ENCODE measurements at places on chromosomes 2 and 18. TPM values are rescaled to one million over a fixed set of nuclear protein-coding genes. Genes with fewer than 3 reads are reported as not detected.

GRCh38 chr2:23745068-23745725 is 181.7 kb downstream of the ATAD2B start:
- DNase-seq = no peak

DNA sequence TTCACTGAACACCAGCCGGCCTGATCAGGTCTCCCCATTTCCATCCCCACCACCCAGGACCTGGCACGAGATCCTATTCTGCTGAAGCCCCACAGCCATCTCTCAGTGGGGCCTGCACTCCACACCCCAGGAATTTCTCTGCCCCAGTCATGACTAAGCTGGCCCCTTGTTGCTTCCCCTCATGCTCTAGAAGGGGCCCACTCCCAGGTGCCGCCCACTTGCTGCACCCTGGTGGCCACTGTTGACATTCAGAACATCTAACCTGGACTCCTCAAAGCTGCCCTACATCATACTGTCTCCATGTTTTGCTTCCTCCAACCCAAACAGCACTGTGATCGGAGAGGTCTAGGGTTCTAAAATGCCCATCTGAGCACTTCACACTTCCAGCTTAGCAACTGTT is 90.7 kb upstream of the KLHL29 start:
- no peak for DNase-seq

DNA sequence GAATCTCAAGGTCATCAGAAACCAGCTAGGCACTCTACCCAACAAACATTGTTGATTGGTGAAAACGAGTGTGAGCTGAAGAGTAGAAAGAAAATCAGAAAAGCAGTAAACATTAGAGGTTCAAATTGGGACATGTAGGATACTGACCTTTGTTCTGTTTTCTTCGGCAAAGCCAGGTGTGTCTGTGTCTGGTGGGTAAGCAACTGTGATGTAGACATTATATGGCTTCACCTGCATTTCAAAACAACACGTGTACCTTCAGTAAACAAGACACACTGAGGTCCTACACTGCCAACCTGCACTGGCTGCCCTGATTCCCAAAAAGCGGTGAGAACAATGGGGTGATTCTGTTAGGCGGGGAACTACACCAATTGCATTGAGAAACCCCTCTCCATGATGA is 22.7 kb downstream of the KDSR start:
- no peak for DNase-seq

DNA sequence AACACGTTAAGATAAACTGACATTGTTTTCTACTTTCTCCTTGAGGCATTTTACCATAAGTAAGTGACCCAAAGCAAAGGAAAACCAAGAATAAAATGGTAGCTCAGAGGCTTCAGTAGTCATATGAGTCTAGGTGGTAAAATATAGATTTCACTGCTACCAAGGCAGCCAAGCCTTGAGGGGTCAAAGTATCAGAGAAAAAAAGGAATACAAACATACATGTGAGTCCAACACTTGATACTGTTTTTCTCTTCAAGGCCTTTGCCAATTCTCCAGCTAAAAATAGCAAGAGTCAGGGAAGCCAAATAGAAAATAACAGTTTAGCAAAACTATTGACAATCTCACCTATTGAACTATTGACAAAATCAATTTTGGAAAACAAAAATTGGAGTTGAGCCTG is 925.9 kb downstream of the BCL11A start:
- DNase-seq = no peak

DNA sequence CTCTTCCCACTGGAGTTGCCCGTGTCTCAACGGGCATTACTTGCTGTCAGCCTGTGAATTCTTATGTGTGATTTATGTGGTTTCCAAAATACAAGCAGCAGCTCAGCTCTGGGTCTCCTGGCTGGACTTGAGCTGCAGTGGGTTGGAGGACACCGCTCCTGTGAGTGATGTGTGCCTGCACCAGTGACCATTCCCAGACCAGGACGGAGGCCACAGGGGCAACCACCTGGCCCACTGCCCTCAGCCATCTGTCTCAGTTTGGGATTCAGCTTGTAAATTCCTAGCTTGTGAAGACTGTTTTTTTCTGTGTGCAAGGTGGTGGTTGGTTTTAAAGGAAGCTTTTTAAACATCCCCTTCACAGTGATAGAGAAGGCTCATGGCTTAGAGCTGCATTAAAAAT is 261.0 kb downstream of the BCL2 start:
- DNase-seq = no peak

GRCh38 chr2:227890495-227891079 is 19.2 kb downstream of the DAW1 start:
- DNase-seq = peak; percentile 85

DNA sequence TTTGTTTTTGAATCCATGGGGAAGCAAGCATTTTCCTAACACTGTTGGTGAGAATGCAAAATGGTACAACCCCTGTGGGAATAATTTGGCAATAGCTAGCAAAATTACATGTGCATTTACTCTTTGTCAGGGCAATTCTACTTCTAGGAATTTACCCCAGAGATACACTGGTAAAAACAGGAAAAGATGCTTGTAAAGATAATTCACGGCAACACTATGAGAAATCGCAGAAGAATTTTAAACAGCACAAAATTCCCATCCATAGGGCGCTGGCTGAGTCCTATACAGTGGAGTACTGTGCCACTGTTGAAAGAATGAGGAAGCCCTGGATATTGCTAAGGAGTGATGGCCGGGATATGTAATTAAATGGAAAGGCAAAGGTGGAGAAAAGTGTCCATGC is 75.8 kb downstream of the DGKD start:
- DNase-seq = no peak

GRCh38 chr2:204479557-204479956 is 65.7 kb upstream of the PARD3B start:
- DNase-seq = no peak

DNA sequence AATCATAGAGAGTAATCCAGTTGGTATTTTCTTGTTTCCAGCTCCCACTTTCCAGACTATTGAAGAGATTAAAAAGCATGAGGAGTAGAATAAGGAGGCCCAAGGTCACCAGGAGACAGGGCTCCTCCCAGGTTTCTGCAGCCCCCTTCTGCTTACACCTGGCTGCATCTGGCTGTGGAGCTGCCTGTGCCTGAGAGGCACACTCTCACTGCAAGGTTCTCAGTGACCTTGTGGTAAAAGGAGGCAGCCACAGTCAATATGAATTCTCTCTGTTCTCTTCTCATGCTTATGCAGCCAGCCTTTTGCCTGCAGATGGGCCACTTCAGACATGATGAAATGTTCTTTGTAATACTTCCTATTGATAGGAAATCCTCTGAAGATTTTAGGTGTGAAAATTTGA is 233.7 kb downstream of the MYO3B start:
- DNase-seq = no peak

GRCh38 chr2:188320861-188321260 is 29.2 kb downstream of the GULP1 start:
- DNase-seq = no peak

DNA sequence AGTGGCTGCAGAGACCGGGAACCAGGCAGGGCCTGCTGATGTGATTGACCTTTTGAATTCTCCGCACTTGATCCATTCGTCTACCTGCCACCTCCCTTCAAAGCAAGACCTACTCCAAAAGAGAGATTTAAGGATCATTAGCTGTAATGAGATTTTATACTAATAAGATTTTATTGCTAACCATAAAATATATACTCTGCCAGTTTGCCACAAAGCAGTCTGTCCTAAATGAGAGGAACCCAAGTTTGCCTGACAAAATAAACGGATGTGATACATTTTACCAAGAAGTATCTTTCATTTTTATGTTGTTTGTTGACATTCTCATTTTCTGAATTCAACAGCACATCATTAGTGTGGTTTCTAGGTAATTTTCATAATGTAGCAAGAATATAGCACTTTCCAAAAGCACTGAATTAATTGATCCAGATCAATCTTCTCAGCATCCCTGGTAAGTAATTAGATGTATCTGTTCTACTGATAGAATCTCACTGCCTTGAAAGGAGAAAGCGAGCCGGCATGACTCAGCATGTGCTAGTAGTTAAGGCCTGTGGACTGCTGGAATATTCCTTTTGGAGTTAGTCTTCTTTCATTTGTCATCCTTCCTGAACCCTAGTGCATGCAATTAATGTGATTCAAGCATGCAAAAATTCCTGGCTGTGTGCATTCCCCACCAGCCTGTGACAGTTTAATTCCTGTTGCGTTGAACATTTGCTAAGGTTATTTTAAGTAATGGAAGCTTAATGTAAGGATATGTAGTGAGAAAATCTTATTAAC is 128.5 kb downstream of the ARL6IP6 start:
- no peak for DNase-seq

DNA sequence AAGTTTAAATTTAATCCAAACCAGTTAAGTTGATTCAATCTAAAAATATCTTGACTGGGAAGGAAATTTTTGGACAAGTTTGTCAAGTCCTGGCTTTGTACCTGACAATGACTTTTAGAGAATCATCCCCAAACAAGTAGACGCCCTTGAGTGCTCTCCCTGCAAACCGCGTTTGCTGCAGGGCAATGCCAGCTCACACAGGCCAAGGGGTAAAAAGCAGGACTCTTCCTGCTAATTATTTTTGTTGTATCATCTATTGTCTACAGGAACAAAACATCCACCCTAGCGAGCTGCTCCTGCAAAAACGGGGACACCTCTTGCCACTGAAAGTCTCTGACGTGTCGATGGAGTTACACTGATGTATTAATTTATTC is 10.9 kb downstream of the ID2 start:
- no peak for DNase-seq

- no peak for DNase-seq
Observed at GRCh38 chr2:102780467-102780866, 18.6 kb downstream of the TMEM182 start.

GRCh38 chr2:179139506-179139905 is 89.6 kb upstream of the CCDC141 start:
- DNase-seq = no peak

- no peak for DNase-seq
Observed at GRCh38 chr2:104606056-104606455, 247.9 kb upstream of the POU3F3 start.

DNA sequence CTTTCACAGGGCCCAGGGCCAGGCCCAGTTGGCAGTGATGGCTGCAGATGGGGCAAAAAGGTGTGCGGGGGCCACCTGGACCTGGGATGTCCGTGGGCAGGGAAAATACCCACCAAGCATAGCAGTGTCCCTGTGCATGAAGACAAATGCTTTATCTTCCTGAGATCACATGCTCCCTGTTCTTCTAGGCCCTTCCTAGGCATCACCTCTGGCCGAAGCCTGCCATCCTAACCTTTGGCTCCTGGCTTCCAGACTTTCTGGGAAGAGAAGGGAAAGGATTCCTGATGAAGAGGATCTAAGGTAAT is 105.0 kb upstream of the SMAD2 start:
- DNase-seq = no peak

GRCh38 chr2:47062681-47063537 is 92.2 kb downstream of the STPG4 start:
- DNase-seq = no peak

- no peak for DNase-seq
Observed at GRCh38 chr2:120436885-120437603, 91.1 kb downstream of the INHBB start.

GRCh38 chr2:236548179-236548921 is 21.3 kb upstream of the ACKR3 start:
- no peak for DNase-seq

- no peak for DNase-seq
Observed at GRCh38 chr2:31893094-31893493, 117.7 kb downstream of the MEMO1 start.

- DNase-seq = no peak
Observed at GRCh38 chr18:55839343-55839742, 251.4 kb upstream of the TCF4 start.

DNA sequence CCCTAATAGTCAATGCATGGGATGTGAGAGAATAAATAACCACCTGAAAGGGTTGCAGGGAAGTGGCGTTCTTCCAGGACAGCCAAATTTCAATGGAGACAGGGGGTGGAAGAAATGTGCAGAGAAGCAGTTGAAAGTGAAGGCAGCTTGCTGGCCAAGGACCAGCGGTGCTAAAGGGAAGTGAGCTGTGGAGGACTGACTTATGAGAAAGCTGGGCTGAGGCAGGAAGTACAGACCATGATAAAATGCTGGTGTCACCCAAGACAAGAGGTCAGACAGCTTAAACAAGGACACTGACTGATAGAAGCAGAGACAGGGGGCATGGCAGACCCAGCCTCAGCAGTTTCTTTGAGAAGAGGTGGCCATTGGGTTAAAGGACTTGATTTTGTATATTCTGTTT is 106.7 kb downstream of the DTNB start:
- no peak for DNase-seq

GRCh38 chr18:47911877-47912276 is 18.6 kb downstream of the SMAD2 start:
- no peak for DNase-seq

DNA sequence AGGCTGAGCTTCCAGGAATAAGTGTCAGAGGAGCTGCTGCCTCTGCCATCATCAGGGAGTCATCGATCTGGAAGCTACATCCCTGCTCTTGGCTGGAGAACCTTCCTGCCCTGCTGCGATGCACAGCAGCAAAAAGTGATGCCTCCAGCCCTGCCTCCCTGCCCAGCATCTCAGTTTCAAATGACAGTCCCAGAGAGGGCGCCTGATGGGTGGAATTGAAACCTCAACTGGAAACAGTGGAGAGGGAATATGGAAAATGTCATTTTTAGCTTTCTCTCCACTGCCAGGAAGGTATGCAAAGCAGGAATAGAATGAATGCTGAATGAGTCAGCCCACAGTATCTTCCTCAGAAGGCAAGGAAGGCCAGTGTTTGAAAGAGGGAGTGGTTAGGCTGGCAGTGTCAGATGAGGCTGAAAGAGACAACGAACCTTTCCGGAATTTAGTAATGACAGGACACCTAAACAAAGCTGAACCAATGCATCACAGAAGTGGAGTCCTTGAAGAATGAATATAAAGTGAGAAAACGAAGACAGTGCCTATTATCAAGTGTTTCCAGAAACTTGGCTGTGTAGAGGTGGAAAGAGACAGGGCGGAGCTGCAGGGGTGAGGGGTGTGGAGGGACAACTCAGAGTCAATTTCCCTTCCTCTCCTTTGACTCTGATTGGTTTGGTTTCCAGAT is 153.9 kb upstream of the NDUFV2 start:
- DNase-seq = peak; percentile 46

GRCh38 chr2:54271189-54271588 is 15.2 kb upstream of the TSPYL6 start:
- no peak for DNase-seq

REG3G gene
- total RNA-seq = not detected

TNS1 gene
- total RNA-seq = 46.9 TPM

ASB18 gene
- total RNA-seq = 0.39 TPM

KIAA2012 gene
- 1.2 TPM for total RNA-seq

LIMS2 gene
- total RNA-seq = 6.0 TPM

REG1B gene
- not detected for total RNA-seq

KCNK3 gene
- 13.4 TPM for total RNA-seq

IL36G gene
- 0.28 TPM for total RNA-seq

IL18RAP gene
- total RNA-seq = 0.22 TPM

PER2 gene
- total RNA-seq = 5.5 TPM

TNFRSF11A gene
- total RNA-seq = 2.3 TPM

NLRC4 gene
- total RNA-seq = 1.4 TPM

HOXD13 gene
- 0.10 TPM for total RNA-seq

DYNAP gene
- not detected for total RNA-seq

UPP2 gene
- 1.4 TPM for total RNA-seq

ZNF804A gene
- total RNA-seq = 15.7 TPM

COA5 gene
- total RNA-seq = 65.7 TPM
